AG04450 (cell line): ENCODE measurements at places on chromosomes 3 and 15. TPM values are rescaled to one million over a fixed set of nuclear protein-coding genes. Genes with fewer than 3 reads are reported as not detected.

DPPA2 gene
- polyA plus RNA-seq = not detected in 2 replicates

GRCh38 chr15:72782274-72783003 is 1.1 kb downstream of the ADPGK start:
- no peak for DNase-seq

DNA sequence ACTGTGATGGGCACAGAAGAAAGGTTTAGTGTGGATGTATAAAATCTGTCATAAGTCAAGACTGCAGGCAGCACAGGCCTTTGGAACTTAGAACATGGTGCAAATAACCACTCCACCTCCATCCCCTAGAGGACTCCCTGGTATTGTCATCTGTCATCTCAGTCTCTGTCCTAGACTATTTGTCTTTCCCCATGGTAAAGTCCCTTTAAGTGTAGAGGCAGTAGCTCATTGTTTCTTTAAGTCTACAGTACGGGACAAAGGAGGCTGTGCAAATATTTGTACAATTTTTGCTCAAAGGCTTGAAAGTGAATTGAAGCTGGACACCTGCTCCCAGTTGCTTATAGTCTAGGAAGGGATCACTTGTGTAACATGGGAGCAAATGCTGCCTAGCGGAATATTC is 3.2 kb upstream of the PXYLP1 start:
- DNase-seq = no peak

DNA sequence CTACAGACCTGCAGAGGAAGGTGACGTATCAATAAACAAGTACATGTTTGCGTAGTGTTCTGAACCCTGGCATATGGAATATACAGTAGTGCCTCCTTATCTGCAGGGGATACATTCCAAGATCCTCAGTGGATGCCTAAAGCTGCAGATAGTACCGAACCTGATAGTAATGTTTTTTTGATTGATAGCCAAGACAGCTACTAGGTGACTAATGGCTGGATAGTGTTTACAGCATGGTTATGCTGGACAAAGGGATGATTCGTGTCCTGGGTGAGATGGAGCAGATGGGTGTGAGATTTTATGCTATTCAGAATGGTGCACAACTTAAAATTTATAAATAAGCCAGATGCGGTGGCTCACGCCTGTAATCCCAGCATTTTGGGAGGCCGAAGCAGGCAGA is 55.8 kb upstream of the IGF2BP2 start:
- no peak for DNase-seq

GRCh38 chr15:66885281-66885915 is 180.0 kb upstream of the SMAD3 start:
- no peak for DNase-seq

DNA sequence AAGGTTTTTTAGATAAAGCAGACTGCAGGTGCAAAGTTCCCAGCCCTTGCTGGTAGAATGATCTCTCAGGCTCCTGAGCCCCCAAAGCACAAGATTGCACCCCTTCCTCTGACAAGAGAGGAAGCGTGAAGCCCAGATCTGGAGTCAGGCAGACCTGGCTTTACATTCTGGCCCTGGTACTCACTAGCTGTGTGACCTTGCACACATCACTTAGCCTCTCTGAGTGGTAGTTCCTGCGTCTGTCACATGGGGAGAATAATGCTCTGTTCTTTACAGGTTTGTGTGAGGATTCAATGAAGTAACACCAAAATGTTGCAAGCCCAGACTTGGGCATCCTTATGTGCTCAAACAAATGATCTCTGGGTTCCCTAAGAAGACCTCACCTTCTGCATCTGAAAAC is 141.5 kb downstream of the SMAD6 start:
- no peak for DNase-seq
